ENCODE measurements at places on chromosomes 2 and 18.

- DNase-seq, result no peak
Measured at GRCh38 chr2:140604096-140604495, 1526.7 kb downstream of the LRP1B start.

DNA sequence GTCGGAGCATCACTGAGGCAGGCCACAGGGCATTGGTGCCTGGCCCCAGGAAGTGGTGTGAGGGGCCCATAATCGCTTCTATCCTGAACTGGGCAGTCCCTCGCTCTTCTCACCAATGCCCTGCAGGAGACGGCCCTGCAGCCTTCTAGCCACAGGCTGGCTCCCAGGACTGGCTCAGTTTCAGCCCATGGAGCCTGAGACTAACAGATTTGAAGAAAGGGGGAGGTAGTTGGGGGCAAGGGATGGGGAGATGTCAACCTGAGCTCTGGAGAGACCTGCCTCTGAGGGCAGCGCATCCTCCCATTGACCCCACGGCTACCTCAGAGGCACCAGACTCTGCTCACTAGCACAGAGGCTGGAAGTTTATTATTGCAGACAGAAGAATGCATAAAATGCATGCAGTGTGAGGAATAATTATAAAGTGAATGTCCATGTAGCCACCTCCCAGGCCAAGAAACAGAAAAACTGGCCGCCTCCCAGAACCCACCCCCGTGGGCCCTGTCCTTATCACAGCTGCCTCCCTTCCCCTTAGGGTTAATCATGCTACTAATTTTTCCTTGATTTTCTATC, 1.4 kb downstream of the TOGARAM2 start:
- DNase-seq, result no peak

GRCh38 chr2:70300771-70301343, 1.0 kb downstream of the FAM136A start:
- DNase-seq, result no peak

GRCh38 chr2:238286551-238286950, 1.9 kb downstream of the PER2 start:
- no peak for DNase-seq

DNA sequence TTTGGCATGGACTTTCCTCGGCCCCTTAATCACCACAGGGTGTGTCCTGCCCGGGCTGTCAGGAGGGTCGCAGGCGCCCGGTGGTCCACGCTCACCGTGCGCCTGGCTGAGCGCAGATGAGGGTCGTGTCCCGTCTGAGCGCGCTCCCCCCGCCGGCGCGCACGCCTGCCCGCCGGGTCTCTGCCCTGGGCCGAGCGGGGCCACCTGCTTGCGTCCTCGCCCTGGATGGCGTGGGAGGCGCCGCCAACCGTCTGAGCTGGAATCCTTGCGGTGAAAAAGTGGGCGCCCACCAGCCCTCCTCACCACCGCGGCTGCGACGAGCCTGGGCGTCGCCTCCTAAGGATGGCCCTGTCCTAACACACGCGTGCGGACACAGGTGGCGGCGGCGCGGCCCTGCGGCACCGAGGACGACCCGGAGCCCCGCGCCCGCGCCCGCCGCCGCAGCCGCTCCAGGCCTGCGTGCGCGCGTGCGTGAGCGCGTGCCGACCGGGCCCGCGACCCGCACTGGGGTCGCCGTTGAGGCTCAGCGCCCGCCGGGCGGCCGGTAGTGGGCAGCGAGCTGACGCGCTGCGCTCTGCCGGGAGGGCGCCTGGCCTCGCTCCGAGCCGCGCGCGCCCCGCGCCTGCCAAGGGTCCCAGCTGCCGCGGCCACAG, 126.6 kb downstream of the ARHGEF4 start:
- DNase-seq, result no peak

- DNase-seq, result no peak
Measured at GRCh38 chr2:129813404-129813803, 166.1 kb upstream of the RAB6C start.

GRCh38 chr2:34892766-34893165, 1293.7 kb upstream of the FAM98A start:
- no peak for DNase-seq

DNA sequence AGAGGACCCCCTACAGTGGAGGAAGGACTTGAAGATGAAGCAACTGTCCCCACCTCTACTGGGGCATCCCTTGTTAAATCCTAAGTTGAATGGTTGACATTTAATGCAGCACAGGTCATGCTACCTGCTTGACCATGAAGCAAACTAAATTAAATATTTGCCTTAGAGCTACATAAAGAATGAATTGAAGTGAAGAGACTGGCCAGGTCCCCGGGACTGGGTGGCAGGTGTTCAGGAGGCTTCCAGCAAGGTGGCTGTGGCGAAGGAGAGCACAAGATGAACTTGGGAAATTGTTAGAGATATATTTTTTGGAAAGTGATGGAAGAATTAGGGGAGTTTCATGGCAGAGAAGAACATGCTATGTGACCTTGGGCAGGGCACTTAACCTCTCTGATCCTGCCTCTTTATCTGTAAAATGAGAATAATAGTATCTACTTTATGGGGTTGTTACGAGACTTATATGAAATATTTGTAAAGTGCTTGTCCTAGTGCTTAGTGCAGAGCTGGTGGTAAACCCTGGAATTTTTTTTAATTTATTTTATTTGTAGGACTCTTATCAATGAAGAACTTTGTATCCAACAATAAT, 37.3 kb downstream of the EFR3B start:
- DNase-seq, result no peak

- no peak for DNase-seq
Measured at GRCh38 chr2:114550895-114551793, 108.7 kb downstream of the DPP10 start.

DNA sequence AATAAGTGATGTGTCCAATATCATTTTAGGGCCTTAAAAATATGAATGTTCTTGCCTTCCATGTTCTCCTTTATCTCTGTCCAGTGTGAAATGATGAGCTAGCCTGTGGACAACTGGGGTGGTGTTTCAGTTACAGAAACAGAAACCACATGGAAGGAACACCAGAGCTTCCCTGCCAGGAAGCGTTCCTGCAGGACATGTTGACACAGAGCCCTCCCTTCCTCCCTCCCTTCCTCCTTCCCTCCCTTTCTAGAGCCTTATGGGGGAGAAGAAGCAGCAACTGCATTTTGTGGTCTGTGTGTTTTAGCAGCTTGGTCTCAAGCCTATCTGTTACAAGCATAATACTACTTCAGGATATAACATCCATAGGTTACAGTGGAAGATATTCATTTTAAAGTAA, 539.7 kb upstream of the NETO1 start:
- DNase-seq, result no peak

DNA sequence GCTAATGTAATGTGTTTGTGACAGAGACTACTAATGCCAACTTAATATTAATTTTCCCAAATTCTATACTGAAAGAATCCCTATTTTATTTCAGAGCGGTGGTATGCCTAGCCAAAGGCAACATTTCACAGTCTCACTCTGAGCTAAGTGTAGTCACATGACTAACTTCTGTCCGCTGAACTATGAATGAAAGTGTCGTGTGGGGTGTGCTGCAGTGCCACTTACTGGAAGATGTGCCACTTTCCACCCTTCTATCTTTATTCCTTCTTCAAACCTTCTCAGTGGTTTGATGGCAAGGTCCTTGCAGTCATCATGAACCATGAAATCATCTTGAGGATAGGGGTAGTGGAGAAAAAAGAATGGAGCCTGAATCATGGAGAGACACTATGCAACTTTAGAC, 47.3 kb upstream of the C1D start:
- DNase-seq, result no peak

GRCh38 chr2:217010173-217010572, 150.3 kb upstream of the TNP1 start:
- DNase-seq, result no peak

Data from GM06990 (cell line).